ENCODE measurements at places on chromosomes 12 and 14. TPM values are rescaled to one million over a fixed set of nuclear protein-coding genes. Genes with fewer than 3 reads are reported as not detected.

GRCh38 chr14:102857444-102857843 is 65.0 kb upstream of the AMN start:
- peak; percentile 70 for DNase-seq

GTF2A1 gene
- total RNA-seq: 35.1 TPM

VWF gene
- 0.30 TPM for total RNA-seq

BLOC1S1 gene
- 59.4 TPM for total RNA-seq

KRT2 gene
- not detected for total RNA-seq

DNA sequence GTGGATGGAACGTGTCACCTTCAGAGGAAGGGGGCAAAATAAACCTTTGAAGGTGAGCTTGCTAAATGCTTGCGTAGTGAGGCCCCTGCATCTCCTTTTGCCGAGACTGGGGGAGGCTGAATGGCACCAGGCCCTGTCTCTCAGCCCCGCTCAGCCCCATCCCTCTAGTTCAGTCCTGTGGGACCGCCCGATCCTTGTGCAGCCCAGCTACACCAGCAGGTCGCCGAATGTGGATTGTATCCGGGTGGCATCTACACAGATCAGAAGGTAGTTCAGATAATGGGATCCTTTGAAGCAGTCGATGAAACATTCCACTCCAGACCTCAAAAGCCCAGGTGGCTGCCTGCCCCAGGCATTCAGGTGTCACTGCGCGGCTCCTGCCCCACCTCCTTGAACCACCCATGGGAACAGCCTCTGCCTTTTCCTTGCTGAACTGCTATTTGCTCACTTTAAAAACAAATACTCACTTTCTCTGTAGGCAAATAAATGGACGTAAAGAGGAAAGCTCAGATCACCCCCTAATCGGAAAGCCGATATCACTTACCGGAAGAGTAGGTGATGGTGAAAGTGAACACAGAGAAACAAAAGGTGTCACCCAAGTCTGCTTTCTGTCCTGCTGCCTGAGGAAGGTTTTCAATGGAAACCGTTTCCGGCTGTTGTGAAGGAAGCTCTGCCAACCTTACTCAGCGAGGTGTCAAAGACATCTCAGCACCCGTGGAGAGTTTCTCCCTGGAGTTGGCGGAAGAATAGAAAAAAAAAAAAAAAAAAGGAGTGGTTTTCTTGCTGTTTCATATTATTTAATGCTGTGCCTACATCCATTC is 100.3 kb upstream of the NCOR2 start:
- DNase-seq: peak; percentile 64

- DNase-seq: no peak
These were observed 1395.1 kb downstream of the LRFN5 start for GRCh38 chr14:43001731-43002130.

GRCh38 chr14:60229614-60230013 is 19.4 kb upstream of the PPM1A start:
- DNase-seq: no peak

RPL10L gene
- not detected for total RNA-seq

NTS gene
- not detected for total RNA-seq

DNA sequence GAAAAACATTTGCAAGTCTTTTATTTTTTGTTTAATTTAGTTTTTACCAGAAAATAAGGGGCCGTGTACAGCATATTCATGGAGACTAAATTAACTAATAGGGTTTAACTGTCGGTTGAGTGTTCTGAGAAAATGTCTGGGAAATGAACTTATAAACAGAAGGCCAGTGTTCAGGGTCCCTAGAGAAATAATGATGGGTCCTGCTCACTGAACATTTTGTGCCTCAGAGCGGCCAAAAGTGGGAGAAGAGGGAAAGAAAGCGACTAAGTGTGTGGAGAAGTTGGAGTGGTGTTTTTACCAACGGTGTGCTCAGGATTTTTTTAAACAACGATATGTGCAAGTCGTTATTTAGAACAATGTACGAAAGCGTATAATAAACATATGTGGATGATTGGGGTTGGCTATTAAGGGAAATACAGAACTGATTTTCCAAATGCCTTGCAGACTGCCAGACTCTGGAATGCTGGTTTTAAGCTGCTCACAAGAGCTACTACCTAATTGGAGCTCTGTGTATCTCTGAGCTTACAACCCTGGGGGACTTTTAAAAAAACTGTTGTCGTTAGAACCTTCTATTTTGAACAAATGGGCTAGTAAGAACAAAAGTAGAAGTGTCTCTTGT is 166.7 kb downstream of the SLC38A4 start:
- no peak for DNase-seq

KCNK13 gene
- not detected for total RNA-seq

NPFF gene
- total RNA-seq: not detected

- no peak for DNase-seq
These were observed 457.0 kb downstream of the PCNX1 start for GRCh38 chr14:71363946-71364925.

DNA sequence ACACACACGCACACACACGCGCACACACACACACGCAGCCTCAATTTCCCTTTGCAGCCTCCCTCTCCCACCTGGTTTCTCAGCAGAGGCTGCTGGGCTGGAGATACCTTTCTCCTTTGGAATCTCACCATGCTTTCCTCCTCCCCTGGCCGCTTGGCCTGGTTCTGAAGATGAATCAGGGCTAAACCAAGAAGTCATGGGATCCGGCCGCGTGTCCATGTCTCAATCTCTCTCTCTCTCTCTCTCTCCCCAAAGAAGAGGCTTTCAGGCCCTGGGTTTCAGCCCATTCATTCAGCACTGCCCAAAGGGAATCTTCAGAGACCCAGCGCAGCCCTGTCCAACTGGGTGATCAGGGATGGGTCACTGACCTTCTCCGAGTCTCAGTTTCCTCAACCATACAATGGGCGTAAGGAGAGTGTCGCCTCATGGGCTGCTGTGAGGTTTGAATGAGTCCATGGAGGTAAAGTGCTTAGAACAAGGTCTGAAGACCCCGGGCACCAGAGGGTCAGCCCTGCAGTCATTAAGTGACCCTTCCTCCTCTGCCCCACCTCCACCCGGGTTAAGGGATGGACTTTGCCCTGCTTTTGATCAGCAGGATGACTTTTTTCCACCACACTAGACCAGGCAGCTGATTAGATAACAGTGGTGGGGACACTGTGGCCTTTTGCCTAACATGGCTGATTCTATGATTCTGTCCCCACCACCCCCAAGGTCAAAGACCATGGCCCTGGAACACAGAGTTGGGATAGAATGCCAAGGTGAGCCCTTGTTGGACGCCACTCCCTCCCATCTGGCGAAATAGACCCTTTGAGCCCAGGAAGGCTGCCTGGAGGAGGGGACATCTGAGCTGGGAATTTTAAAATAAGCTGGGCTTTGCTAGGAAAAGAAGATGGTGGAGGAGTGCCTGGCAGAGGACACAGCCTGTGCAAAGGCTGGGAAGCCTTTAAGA is 42.1 kb downstream of the SCARB1 start:
- DNase-seq: peak; percentile 58

GRCh38 chr12:51320695-51321320 is 3.2 kb downstream of the BIN2 start:
- DNase-seq: peak; percentile 53

KRT72 gene
- not detected for total RNA-seq

RHNO1 gene
- total RNA-seq: 99.1 TPM

- no peak for DNase-seq
These were observed 209.2 kb downstream of the C12orf75 start for GRCh38 chr12:105539735-105540134.

AQP6 gene
- total RNA-seq: not detected

DNA sequence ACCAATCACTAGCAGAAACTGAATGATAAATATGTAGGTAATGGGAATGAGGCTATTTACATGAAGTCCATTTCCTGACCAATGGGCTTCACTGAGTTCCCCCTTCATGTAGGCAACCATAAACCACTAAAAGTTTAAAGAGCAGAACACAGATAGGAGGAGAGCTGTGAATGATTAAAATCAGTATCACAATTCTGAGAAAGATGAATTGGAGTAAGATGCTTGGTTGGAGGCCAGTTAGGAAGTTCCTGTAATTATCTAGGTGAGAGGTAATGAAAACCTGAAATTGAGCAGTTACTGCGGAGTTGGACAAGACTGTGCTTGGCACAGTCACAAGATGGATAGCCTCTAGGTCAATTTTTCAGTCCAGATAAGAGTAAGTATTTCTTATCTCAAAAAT is 56.6 kb downstream of the GALNT4 start:
- DNase-seq: no peak

GRCh38 chr14:74702293-74702692 is 10.6 kb downstream of the AREL1 start:
- DNase-seq: no peak

- no peak for DNase-seq
These were observed 17.3 kb downstream of the TOGARAM1 start for GRCh38 chr14:44979273-44979672.

GRCh38 chr12:21456291-21456780 is 18.9 kb downstream of the PYROXD1 start:
- DNase-seq: no peak

KRT74 gene
- total RNA-seq: not detected

TAS2R13 gene
- total RNA-seq: 2.0 TPM

WNT5B gene
- 8.5 TPM for total RNA-seq

GLS2 gene
- 14.2 TPM for total RNA-seq

DNA sequence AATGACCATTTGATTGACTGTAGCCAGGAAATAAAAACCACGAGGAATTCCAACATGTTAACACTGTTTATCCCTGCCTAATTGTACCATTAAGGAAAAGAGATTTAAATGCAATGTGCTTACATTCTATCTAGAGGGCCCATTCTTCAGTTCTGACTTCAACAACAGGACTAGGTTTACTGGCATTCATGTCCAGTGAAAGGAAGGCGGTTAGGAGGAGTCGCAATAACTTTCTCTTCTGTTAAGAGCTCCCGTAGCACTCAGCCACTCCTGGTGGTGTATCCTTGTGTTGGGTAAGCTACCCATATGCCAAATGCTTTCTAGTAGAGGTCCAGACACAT is 154.7 kb downstream of the STXBP6 start:
- no peak for DNase-seq

GRCh38 chr12:27199638-27200300 is 44.3 kb upstream of the STK38L start:
- DNase-seq: no peak

SOS2 gene
- total RNA-seq: 13.9 TPM

GPR132 gene
- not detected for total RNA-seq

DNA sequence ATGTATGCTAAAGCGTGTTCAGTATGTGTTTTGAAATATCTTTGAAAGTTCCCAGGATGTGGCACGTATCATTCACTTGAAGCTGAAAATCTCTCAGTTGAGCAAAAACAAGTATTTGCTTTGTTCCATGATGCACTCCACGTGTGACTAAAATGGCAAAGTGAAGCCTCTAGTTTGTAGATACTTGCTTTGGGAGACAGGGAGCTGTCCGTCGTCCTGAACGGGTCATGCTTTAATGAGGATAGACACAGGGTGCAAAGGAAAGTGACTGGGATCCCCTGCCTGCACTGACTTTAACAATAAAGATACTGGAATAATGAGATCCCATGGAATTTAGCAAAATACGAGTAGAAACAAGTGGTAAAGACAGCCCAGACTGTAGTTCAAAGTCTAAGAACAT is 991.4 kb downstream of the NRXN3 start:
- peak; percentile 49 for DNase-seq

AQP2 gene
- not detected for total RNA-seq

DNA sequence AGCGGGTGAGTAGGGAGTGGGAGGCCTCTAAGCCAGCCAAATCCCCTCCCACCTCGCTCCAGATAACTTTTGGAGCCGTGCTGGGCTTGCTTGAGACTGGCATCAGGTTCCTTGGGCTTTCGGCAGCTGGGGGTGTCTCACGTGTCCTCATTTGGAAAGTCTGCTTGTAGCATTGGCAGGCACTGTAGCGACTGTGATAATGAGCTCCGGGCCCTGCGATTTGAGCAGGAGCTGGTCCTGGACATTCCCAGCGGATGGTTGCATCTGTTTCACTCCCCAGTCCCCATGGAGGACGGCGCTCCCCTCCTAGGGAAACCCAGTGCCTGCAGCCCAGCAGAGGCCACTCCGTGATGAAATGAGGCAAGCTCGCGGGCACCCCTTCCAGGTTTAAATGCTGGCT is 49.4 kb downstream of the DGLUCY start:
- DNase-seq: no peak

DNA sequence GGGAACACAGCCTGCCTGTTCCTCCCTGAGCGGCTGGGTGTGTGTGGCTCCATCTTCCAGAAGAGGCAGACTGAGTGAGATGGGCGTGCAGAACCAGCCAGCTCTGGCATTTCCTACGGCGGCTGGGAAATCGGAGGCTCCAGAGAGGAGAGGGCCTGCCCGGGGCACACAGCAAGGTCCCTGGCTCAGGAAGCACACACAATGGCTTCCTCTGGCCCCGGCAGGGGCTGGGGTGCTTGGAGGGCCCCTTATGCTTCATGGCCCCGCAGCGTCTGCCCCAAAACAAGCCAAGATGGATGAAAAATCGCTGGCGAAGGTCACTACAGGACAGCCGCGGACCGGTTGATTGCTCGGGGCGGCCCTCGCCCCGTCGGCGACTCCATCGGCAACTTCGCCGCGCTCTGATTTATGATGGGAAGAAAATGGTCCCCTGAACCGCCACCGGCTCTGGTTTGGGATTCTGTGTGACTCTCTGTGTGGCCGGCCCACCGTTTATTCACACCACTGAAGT is 191.5 kb upstream of the C14orf180 start:
- DNase-seq: no peak

STYK1 gene
- total RNA-seq: 4.9 TPM

TAS2R7 gene
- total RNA-seq: not detected

GRCh38 chr14:69427596-69427995 is 29.1 kb downstream of the SLC39A9 start:
- no peak for DNase-seq

GRCh38 chr14:75010472-75011093 is 7.9 kb downstream of the EIF2B2 start:
- DNase-seq: no peak

GRCh38 chr12:122399592-122400373 is 22.7 kb downstream of the CLIP1 start:
- peak; percentile 89 for DNase-seq

- DNase-seq: no peak
These were observed 16.4 kb downstream of the MANSC1 start for GRCh38 chr12:12333407-12334366.

DNA sequence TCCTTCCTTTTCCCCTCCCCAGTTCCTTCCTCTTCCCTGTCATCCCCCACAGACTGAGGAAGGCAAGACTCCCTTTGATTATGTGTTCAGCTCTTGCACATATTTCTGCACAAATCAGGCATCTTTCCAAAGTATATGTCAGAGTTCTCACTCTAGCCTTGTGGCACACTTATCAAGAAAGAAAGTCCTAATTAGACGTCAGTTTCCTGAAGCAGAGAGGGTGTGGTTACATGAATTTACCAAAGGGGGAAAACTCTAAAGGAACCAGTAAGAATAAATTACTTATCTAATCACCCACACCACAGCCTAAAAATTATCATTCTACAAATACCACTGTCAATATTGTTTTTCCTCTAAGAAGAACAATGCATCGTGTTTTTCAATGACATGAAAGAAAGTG is 120.7 kb upstream of the GRIP1 start:
- DNase-seq: no peak

GRCh38 chr12:85301051-85301450 is 21.0 kb downstream of the ALX1 start:
- no peak for DNase-seq

GRCh38 chr14:91754185-91754584 is 22.3 kb upstream of the CATSPERB start:
- no peak for DNase-seq

Measured in Caco-2 (cell line).